ENCODE measurements at places on chromosomes 11 and 22. TPM values are rescaled to one million over a fixed set of nuclear protein-coding genes. Genes with fewer than 3 reads are reported as not detected.
A peak's percentile ranks its signal among the peaks of the same experiment; 100 is the strongest.

DNA sequence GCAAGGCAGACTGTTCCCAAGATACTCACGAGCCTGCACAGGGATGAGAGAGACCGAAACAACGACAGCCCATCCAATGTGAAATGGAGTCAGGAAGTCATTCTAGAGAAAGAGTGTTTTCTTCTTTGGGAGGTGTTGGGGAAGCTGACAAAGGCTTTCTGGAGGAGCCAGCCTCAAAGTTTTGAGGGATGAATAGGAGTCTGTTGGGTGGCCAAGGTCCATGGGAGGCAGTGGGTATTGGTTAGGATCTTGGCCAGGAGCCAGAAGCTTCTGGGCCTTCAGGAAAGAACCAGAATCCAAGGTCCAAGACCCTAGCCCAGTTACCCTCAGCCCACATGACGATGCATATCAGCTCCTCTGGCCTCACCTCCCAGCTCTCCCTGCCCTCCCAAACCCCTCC lies 59.9 kb upstream of the SHISAL1 start:
- DNase-seq: no peak

- no peak for DNase-seq
Measured at GRCh38 chr11:95268391-95268790, 37.4 kb upstream of the SESN3 start.

DNA sequence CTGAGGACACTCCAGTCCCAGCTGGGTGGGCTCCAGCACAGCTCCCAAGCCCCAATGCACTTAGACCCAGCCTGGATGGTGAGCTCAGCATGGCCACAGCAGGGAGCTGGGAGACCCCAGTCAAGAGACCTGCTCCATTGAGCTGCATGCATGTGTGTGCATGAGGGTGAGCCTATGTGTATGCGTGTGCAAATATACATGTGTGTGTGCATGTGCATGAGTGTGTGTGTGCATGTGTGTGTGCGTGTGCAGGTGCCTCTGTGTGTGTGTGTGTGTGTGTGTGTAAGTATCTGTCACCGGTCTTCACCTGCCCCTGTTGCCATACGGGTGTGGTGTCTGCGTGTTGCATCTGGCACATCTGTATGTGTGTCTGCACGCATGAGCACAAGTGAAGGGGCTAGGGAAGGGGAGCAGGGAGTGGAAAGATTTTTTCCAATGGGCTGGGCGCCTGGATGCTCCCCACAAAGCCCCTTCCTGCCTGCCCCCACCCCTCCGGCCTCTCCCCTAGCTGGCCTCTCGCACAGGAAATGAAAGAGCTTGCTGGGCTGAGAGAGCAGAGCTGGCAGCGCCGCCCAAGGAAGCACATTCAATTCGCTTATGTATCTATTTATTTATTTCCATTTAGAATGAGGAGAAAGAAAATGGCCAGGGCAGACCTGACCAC lies 4.1 kb downstream of the TSPAN32 start:
- DNase-seq: no peak

DNA sequence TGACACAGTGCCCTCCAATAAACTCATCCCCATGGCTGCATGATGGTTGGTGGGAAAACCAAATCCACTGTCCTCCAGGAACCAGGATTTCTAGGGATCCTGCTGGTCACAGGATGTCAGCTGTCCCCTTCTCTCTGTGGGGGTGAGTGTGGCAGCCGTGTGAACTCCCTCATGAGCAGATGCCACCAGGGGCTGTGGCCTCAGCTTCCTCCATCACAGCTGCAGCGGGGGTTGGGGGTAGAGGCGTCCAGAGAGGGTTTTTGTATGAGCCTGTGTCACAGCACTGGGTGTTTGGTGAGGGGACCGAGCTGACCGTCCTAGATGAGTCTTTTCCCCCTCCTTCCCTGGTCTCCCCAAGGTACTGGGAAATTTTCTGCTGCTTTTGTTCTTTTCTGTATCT lies 26.4 kb downstream of the IGLL5 start:
- DNase-seq: peak; percentile 32

- no peak for DNase-seq
Measured at GRCh38 chr11:72681226-72682153, 7.3 kb upstream of the PDE2A start.

GRCh38 chr11:128626913-128627665 lies 39.7 kb upstream of the ETS1 start:
- no peak for DNase-seq

GRCh38 chr11:7165911-7166310 lies 77.1 kb downstream of the RBMXL2 start:
- DNase-seq: peak; percentile 1

CREBZF gene
- 29.7 TPM for total RNA-seq

EMID1 gene
- total RNA-seq: 4.0 TPM

MYO7A gene
- 0.57 TPM for total RNA-seq

TMEM225 gene
- not detected for total RNA-seq

SPON1 gene
- not detected for total RNA-seq

Measured in myocyte (in vitro differentiated cells).